Stimulated activated CD4-positive, alpha-beta T cell treated with anti-CD3 and anti-CD28 coated beads, Interleukin-1b, Interleukin-23, amount 100 ng/mL, for 1 hour (primary cell): ENCODE measurements at places on chromosomes 16 and 17.
A peak's percentile ranks its signal among the peaks of the same experiment; 100 is the strongest.

- DNase-seq, result no peak
Measured at GRCh38 chr17:83099086-83099555, 19.7 kb downstream of the METRNL start.

DNA sequence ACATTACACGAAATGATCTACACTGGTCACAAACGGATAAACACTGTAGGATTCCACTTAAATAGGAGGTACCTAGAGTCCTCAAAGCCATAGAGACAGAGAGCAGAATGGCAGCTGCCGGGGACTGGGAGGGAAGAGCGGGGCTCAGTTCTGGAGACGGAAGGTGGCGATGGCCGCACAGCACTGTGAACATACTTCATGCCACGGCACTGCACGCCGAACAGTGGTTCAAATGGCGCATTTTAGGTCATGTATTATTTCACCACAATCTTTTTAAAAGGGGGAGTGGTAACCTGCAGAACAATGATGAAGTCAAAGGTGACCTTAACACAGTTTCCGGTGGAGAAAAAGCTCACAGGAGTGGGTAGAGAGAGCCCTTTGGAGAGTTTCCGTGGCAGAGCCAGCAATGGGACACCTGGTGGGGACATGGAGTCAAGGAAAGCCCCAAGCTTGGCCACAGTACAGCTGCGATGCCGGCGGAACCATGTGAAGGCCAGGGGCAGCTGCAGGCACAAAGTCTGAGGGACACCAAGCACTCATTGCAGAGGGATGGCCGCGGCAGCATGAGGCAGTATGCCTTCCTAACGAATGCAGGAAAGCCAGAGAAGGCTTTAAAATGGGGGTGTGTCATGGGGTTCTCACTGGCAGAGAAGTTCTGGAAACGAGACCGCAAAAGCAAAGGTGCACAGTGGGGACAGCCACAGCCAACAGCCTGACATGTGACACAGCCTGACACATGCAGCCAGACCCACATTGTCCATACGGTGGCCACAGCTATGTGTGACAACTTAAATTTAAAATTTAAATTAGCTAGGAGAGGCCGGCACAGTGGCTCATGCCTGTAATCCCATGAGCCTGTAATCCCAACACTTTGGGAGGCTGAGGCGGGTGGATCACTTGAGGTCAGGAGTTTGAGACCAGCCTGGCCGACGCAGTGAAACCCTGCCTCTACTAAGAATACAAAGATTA, 7.3 kb downstream of the FLCN start:
- DNase-seq, result no peak

GRCh38 chr16:86882586-86883280, 304.4 kb downstream of the FOXL1 start:
- DNase-seq, result no peak

DNA sequence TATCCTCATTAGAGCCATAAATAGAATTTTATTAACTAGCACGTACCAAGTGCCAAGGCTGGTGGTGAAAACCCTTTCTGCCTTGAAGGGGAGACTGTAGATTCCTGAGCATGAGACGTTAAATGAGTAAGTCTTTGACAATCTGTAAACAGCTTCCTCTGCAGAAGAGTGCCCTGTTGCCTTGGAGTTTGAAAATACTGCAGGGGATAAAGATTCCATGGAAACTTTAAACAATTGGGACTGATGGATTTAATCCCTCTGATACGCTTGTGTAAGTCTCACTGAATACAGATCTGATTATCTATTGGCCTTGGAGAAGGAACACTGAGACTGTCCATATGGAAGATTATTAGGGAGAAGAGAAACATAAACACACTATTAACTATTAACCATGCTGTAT, 1053.4 kb upstream of the RBFOX1 start:
- DNase-seq, result no peak

DNA sequence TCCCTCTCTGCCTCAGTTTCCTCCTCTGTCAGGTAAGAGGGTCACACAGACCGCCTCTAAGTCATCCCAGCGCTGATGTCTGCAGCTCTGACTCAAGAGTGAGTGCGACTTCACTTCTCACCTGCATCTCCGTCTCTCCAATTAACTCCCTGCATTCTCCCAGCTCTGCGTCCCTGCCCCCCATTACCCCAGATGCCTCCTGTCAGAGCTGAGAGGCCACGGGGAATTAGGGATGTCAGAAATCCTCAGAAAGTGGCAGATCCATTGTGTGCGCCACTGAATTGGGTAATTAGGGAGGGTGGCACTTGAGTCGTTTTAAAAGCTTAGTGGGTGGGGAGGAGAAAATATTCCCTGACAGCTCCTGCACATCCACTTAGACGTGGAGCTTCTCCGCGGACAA, 885.4 kb upstream of the EEF2KMT start:
- no peak for DNase-seq

- DNase-seq, result peak; percentile 99
Measured at GRCh38 chr16:3150346-3151218, 15.8 kb downstream of the ZNF213 start.

DNA sequence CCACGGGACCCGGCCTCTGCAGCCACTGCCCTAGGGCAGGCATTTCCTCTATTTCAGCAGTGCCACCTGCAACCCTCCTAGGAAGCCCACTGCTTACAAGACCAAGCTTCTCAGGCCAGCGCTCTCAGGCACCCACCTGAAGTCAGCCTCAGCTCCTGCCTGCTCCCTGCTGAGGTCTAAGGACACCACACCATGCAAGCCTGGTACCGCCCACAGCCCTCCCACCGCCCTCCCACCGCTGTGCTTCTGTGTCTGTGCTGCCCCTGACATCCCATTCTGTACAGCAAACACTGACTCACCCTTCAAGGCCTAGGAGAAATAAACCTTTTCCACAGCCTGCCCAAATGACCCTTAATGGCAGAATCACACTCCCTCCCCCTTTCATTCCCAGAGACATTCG, 6.3 kb downstream of the CLUH start:
- no peak for DNase-seq

DNA sequence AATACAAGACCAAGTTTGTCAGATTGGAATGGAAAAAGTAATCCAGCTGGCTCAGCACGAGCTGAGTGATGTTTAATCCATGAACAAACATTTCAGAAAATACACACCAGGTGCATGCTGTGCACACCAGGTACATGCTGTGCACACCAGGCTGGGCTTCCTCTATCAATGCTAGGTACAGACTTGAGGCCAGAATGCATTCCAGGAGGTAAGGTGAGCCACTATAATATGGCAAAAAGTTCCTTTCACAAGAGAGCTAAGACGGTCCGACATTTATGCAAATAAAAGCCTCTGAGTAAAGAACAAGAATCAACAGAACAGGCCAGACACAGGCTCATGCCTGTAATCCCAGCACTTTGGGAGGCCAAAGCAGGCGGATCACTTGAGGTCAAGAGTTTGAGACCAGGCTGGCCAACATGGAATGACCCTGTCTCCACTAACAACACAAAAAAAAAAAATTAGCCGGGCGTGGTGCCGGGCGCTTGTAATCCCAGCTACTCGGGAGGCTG, 128.2 kb downstream of the ZNF778 start:
- DNase-seq, result no peak

DNA sequence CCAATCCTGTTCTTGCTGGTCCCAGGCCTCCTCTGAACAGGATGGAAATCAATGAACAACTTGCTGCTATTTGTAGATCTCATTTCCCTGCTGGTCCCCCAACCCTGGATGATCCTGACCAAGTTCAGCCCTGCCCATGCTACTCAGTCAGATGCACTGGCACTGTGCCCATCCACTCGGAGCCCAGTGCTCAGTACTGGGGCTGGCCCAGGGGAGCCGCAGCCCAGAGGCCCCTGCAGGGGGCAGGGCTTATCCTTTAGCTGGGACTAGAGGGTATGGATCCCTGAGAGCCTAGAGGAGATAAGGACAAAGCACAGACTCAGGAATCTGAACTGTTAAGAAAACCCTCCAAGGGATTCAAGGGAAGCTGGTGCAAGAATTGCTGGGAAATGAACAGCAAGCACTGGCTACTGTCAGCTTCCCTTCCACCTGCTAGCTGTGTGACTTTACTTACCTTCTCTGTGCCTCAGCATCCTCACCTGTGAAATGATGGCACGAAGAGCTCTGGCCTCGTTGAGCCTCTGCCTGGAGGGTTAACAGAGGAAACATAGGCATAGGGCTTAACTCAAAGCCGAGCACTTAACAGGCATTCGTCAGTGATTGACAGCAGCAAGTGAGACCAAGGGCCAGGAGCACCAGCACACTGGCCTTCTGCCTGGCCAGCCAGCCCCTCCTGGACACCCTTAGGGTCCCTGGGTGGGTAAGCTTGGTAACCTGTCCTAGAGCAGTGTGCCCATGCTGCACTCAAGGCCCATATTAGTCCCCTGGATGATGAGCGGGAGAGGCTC, 29.8 kb upstream of the C1QL1 start:
- no peak for DNase-seq

GRCh38 chr17:42692489-42692888, 10.2 kb downstream of the CNTNAP1 start:
- DNase-seq, result no peak

DNA sequence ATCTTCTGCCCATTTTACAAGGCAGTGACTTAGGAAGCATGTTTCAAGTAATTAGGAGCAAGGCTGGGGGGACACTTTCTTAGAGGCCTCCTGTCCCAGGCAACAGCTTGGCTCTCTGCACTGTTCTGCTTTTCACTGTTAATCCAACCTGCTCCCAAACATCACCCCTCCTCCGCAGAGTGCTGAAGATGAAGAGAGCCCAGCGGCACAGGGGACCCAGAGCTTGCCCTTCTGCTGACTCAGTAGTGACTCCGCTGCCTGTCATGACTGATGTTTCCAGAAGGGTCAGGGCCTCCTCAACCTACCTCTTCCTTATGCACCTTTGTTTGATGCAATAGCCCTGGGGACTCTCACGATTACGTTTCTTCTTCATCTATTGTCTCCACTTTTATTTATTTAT, 38.9 kb upstream of the NDRG4 start:
- no peak for DNase-seq

DNA sequence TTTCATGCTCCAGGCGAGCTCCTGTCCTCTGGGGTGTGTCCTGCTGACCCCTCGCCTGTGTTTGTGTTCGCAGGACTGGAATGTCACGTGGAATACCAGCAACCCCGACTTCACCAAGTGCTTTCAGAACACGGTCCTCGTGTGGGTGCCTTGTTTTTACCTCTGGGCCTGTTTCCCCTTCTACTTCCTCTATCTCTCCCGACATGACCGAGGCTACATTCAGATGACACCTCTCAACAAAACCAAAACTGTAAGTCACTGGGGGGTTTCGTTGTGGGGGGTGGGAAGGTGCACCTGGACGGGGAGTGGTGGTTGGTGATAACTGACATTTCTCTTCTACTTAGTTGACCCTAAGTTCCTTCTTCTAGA, 58.3 kb downstream of the ABCC1 start:
- DNase-seq, result no peak

DNA sequence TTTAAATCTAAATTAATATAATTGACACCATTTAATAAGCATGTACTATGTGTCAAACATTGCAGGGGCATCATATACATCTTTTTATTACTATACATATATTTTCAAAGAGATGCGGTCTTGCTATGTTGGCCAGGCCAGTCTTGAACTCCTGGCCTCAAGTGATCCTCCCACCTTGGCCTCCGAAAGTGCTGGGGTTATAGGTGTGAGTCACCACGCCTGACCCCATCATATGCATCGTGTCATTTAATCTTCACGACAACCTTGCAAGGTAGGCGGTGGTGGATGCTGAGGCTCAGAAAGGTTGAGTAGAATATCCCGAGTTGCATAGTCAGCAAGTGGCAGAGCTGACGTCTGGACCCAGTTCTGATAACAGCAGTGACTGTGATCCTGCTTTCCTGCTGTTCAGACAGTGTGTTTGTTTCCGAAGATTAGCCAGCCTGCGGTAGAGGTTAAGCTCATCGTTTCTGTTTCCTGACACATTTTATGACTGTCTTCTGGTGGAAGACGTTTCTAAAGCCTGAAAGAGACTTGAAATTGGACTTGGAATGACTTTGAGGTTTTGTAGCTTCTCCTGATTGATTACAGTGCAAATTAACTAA, 316.6 kb downstream of the SNX29 start:
- no peak for DNase-seq

DNA sequence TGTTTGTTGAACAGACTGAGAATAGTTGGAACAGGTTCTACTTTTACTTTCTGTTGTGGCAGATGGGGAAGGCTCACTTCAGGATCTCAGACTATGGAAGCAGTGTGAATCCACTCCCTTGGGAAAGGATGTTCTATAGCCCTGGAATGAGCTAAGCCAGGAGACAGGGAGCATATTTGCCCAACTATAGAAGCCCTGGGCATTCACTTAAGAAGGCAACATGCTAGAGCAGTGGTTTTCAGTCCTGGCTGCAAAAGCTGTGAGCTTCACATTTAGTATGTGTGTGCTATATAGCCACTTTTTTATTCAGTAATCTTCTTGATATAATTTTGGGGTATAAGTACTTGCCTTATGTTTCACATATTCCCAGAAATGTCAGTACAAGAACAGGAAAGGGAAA, 1.2 kb upstream of the KRT32 start:
- no peak for DNase-seq

DNA sequence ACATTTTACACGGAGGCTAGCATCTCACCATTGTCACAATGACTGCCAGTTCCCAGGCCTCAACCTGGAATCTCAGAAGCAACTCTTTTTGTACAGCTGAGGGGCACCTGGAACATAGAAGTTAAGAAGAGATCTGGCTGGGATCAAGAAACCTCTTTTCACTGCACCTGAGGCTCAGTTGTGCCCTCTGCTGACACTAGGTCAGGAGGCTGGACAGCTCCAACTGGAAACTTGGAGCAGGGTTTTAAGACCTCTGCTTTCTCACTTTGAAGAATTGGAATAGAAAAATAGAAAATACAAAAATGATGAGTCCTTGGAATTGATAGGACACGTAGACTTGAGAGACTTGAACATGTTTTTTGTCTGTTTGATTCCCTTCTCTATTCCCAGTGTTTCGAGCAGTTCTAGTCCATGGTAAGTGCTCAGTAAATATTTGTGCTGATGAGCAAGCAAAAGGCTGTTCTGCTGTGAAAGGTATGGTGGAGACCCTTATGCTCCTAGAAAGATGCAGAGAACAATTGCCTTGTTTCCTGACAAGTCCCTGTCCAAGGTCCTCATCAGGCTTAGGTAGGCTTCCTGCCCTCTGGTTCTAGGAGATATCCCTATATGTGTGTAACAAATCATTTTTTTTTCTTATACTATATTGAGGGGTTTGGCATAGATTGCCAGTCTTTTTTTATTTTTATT, 13.6 kb upstream of the PPM1D start:
- no peak for DNase-seq

DNA sequence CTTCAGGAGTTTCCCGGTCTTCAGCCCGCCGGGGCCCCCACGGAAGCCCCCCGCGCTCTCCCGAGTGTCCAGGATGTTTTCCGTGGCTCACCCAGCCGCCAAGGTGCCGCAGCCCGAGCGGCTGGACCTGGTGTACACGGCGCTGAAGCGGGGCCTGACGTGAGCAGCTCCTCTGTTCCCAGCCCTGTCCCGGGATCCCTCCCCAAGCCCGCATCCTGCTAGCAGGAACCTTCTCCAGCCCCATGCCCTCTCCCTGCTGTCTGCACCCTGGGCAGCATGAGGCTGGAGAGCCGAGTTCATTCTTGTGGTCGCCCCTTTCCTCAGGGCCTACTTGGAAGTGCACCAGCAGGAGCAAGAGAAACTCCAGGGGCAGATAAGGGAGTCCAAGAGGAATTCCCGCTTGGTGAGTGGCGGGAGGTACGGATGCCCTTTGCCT, 10.1 kb downstream of the RIPOR1 start:
- DNase-seq, result no peak
